ENCODE measurements at places on chromosomes 6 and 20. TPM values are rescaled to one million over a fixed set of nuclear protein-coding genes. Genes with fewer than 3 reads are reported as not detected.

GRCh38 chr6:105507811-105508210, 104.9 kb upstream of the PREP start:
- DNase-seq = no peak
- H3K36me3 ChIP-seq = no peaks in the 10 kb centered on the region
- H3K4me1 ChIP-seq = no peaks in the 10 kb centered on the region
- H3K4me3 ChIP-seq = no peak overlapping the region
- H3K27ac ChIP-seq = no peak overlapping the region

DNA sequence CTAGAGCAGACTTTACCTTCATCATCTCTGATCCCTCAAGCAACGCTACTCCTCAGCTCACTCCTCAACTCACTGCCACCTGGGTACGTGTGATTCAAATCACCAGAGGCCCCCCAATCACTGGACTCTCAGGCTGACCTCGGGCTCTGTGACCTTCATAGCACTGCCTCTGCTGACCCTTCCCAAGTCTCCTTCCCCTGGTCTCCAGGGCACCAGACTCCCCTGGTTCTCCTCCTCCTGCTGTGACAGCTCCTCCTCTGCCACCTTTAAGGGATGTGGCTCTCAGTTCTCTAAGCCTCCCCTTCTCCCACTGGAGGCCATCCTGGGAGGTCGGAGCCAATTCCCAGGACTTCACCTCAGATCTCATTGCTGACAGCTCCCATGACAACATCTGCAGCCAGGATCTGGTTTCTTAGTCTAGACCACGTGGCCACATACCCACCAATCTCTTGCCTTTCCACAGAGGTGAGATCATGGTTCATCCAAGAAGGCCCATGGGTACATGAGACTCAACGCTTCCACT, 90.4 kb downstream of the NFATC2 start:
- H3K27ac ChIP-seq = no peak overlapping the region
- no peak for DNase-seq
- H3K27me3 ChIP-seq = no peaks in the 10 kb centered on the region

GRCh38 chr6:107668743-107669474, 155.2 kb downstream of the SCML4 start:
- DNase-seq = no peak
- H3K27me3 ChIP-seq = no peaks in the 10 kb centered on the region
- no peak overlapping the region for H3K27ac ChIP-seq
- H3K4me3 ChIP-seq = no peak overlapping the region
- H3K36me3 ChIP-seq = peaks cover 5% of the 10 kb centered on the region
- H3K4me1 ChIP-seq = peaks cover 34% of the 10 kb centered on the region

The RHAG gene
- total RNA-seq = not detected
